ENCODE measurements at places on chromosomes 6 and 20.

DNA sequence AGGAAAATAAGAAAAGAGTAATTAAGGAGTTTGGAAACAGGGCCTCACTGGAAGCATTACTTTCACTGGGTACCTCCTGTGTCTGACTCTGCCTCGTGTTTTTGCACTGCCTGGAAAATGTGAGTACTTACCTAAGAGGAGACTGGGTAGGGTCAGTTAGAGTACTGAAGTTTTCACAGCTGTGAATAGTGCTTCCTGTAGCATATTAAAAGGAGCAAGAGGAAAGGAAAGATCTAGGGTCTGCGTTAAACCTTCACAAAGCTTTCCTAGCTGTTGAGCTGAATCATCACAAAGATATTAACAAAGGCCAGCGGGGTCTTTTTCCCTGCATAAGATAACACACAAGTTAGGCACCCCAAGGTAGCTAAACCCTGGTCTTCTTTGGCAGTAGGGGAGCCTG, 82.3 kb downstream of the MLIP start:
- no peak for DNase-seq

DNA sequence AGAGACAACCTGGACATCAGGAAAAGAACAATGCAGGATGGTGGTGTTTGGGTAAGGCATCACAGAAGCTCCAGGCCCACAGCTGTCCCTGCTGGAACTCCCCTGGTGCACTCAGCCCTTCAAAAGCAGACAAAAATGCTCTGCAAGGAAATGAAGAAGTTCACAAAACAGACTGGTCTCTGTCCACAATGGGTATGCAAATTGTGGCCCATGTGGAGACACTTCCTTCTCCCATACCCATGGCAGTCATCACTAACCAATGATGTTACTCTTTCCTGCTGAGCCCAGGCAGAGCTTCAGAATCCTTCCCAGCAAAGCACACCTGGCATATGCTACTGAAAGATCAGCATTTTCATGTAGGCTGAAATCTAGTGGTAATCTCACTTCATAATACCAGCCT, 42.6 kb upstream of the PXDC1 start:
- DNase-seq: no peak

GRCh38 chr6:15017261-15017660, 228.6 kb upstream of the JARID2 start:
- no peak for DNase-seq

DNA sequence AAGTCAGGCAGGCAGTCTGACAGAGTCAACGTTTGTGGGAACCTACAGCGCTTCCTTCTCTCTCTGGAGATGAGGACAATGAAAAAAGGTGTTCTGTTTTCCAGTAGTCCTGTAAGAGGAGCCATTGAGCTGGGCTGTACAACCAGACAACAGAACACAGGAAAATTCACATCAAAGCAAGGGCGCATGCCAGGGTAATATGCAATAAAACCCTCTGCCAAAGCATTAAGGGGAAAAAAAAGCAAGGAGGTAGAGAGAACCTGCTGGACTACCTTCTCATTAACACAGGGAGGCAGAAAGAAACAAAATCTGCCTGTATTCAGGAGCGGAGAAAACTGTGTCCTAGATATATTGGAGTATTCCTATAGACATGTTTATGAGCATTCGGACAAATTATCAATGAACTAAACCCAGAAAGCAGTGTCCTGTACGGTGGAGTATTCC, 1.3 kb downstream of the RNF24 start:
- peak; percentile 80 for DNase-seq

GRCh38 chr20:63686492-63687321, 9.7 kb upstream of the TNFRSF6B start:
- peak; percentile 72 for DNase-seq

DNA sequence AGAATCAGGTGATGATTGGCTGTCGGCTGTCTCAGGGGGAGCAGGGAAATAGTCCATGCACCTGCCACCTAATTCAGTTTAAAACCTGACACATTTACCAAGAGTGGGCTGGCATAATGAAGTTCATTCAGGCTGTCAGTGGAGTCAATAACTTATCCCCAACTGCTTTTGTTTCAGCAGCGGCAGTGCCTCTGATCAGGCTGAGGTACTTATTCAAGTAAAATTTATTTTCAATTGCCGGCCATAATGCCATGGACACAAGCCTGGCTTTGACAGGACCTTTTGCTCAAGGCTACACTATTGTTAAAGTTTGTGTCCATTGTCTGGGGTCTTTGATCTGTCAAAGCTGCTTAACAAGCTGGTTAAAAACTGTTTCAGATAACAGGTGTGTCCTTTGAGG, 20.6 kb downstream of the OLIG3 start:
- no peak for DNase-seq

- DNase-seq: no peak
Measured at GRCh38 chr20:24366336-24367004, 103.0 kb upstream of the SYNDIG1 start.

GRCh38 chr6:85641897-85642773, 551 bp downstream of the SYNCRIP start:
- DNase-seq: peak; percentile 47

DNA sequence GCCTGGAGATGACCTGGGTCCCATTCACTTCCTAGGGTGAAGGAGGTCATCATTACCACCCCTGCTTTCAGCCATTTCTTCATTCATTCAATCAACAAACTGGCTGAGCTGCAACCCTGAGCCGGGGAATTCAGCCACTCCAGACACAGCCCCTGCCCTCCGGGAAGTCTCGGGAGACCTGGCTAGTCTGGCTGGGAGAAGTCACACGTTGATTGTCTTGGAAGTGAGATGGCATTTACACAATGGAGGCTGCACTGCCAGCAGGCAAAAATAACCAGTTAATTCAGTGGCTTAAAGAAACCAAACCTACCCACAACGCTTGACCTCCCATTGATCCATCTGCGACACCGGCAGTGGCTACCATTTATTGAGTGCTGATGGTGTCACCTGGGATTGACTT, 2.0 kb upstream of the PMEPA1 start:
- DNase-seq: no peak

GRCh38 chr6:5471637-5472398, 210.5 kb downstream of the FARS2 start:
- peak; percentile 81 for DNase-seq

- no peak for DNase-seq
Measured at GRCh38 chr6:14361297-14361696, 243.7 kb downstream of the CD83 start.

DNA sequence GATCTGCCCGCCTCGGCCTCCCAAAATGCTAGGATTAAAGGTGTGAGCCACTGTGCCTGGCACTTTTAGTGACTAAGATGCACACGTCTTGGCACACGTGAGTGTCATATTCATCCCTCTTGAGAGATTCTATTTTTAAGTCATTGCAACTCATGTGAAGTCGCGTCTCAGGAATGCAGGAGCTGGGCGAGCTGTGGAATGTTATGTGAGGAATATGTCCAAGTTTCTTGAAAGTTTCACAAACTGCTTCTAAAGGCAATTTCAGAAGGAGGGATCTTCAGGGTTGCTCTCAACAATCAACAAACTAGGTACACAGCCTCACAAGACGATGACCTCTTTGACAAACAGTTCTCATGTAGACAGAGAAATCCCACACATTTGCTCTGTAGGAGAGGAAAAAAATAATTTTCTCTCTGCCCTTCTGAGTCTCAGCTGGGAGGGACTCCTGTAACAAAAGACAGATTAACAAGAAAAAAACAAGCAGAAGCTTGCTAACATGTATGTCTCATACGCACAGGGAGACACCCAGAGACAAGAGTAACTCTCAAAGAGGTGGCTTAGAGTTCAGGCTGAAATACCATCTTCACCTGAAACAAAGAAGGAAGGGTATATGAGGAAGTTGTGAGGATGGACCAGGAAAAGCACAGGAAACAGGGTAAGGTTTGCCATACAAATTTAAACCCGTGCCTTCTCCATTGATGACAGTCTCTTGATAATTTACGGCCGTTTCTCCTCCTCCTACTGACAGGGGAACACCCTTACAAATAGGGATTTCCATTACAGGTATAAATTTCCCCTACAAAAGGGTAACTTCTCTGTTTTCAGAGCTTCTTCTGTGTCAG, 45.3 kb upstream of the FAM50B start:
- DNase-seq: peak; percentile 99

DNA sequence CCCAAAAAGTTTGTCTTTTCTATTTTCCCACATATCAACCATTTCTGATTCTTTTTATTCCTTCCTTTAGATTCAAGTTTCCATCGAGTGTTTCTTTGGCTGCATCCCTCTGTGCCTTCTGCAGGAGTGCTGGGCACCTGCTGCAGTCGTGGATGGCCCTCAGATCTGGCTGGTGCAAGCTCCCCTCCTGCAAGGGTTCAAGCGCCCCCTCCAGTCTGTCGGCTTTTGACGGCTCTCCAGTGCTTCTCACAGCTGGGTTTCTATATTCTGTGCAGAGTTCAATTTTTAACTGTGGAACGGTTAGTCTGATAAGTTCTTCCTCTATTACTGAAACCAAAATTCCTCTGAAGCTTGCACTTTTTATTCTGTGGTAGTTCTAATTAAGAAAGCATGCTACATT, 132.1 kb downstream of the HUS1B start:
- no peak for DNase-seq

- DNase-seq: no peak
Measured at GRCh38 chr6:29777310-29777709, 50.3 kb upstream of the HLA-G start.

GRCh38 chr20:9457136-9457535, 57.3 kb upstream of the LAMP5 start:
- no peak for DNase-seq

GRCh38 chr6:158573542-158573931, 13.6 kb downstream of the TMEM181 start:
- DNase-seq: no peak

DNA sequence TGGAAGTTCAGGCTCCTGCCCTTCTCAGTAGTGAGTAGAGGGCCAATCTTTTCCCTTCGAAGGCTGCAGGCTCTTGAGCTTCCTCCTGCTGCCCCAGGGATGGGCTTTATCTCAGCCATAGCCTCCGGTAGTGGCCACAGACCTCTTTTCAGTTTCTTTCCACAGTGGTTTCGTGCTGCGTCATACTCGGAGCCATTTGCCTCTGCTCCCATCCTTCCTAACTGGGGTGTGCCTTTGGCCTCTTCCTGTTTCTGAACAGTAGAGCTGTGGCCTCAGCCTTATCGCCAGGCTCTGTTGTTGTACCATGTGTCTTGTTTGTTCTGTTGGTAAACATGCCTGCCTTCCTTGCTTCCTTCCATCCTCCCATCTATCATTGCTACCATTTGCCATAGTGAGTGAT, 54.1 kb downstream of the TULP4 start:
- no peak for DNase-seq

GRCh38 chr6:115882174-115882573, 178.5 kb downstream of the FRK start:
- DNase-seq: peak; percentile 7

DNA sequence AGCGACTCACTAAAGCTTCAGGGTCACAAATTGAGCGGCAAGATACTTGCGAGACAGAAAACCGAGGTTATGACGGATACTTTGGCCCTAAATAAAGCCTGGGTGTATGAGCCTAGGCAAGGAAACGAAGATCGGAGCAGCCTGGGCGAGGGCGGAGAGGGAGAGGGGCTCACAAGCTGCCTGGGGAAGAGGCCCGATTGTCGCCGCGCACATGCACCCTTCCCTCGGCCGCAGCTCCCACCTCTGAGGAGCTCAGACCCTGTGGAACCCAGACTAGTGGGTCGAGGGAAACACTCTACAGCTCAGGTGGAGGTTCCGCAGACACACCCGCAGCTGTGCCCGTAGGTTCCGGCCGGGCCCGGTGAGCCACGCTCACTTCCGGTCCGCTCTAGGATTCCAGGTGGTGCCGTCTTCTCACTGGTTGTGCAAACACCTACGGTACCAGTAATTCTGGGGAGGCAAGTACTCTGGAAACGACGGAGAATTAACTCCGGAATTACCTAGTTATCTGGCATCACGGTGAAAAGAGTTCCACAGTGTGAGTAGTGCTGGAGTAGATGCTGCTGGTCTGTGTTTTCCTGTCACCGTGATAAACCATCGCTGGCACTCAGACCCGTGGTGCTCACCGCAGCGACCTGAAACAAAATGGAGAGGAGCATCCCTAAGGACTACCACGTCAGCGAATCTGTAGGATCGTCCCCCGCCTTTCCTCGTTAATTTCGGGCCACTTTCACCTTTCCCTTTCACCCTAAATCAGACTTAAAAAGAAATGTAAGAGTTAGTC, 61.5 kb downstream of the GPX5 start:
- DNase-seq: peak; percentile 58

DNA sequence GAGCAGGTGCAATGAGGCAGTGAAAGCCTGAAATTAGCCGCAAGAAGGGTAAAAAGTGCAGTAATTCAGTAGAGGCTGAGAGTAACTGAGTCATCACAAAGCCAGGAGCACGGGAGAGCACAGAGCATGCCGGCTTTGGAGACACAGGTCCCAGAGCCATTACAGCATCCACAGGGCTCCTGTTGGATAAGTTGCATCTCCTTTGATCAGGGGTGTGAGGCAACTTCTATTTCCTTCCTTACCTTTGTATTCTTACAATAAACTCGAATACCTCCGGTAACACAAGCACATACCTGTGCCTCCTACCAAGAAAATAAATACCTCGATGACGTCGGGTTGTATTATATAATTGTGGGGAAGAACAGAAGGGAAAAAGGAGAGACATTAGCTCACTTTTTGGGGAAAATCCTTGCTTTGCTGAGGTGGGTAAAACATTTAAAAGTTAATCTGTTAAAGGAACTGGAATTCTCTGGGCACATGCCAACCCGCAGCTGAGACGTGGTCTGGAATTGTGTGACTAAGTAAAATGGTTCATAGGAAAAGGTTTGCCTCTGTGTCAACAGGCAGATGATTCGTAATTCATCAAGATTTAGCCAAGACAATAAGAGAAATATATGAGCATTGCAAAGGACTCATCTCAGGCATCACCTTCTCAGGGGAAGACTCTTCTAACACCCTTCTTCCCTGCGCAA, 360.7 kb upstream of the ZFP64 start:
- DNase-seq: peak; percentile 94

- peak; percentile 60 for DNase-seq
Measured at GRCh38 chr6:148800536-148800935, 53.7 kb downstream of the UST start.

DNA sequence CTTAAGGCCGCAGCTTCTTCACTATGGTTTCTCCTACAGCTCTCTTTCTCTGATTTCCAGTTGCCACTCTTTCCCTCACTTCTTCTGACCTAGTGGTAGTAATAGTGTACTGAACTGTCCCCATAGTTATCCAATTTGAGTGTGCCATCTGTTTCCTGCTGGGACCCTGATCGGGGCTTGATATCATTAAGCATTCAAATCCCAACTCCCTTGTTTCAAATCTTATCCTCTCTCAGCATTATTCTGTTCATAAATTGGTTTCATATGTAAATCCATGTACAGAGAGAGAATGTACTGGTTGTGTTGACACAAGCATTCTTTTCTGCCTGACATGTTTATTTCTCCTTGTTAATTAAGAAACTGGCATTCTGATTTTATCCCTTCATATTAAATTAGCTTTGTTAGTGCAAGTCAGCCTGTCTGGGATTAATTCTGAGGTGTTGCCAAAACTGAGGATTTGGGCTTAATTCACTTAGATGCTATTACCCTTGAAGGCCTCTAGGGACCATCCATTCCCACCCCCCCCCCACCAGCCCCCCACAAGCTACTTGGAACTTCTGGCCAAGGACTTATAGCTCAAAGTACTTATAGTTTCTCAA, 84.6 kb upstream of the PROKR2 start:
- no peak for DNase-seq
